ENCODE measurements at places on chromosomes 3 and 15. TPM values are rescaled to one million over a fixed set of nuclear protein-coding genes. Genes with fewer than 3 reads are reported as not detected.
A peak's percentile ranks its signal among the peaks of the same experiment; 100 is the strongest.

- H3K27ac ChIP-seq, result no peak overlapping the region
- H3K4me1 ChIP-seq, result no peaks in the 10 kb centered on the region
- no peaks in the 10 kb centered on the region for H3K27me3 ChIP-seq
- H3K36me3 ChIP-seq, result no peaks in the 10 kb centered on the region
Measured at GRCh38 chr3:115789481-115789880, 166.2 kb downstream of the GAP43 start.

GRCh38 chr3:195696632-195697278 lies 24.0 kb upstream of the MUC20 start:
- H3K27me3 ChIP-seq, result no peaks in the 10 kb centered on the region
- no peak overlapping the region for H3K27ac ChIP-seq
- H3K4me1 ChIP-seq, result peaks cover 10% of the 10 kb centered on the region
- peaks cover 51% of the 10 kb centered on the region for H3K36me3 ChIP-seq

- peaks cover 35% of the 10 kb centered on the region for H3K4me1 ChIP-seq
- no peaks in the 10 kb centered on the region for H3K27me3 ChIP-seq
- no peak overlapping the region for H3K4me3 ChIP-seq
- H3K36me3 ChIP-seq, result no peaks in the 10 kb centered on the region
- peak overlapping the region; percentile 57 for H3K27ac ChIP-seq
Measured at GRCh38 chr15:60914360-60914759, 314.7 kb downstream of the RORA start.

GRCh38 chr15:23514484-23514883 lies 51.0 kb upstream of the MKRN3 start:
- H3K27me3 ChIP-seq, result no peaks in the 10 kb centered on the region
- no peak overlapping the region for H3K4me3 ChIP-seq
- no peaks in the 10 kb centered on the region for H3K4me1 ChIP-seq
- H3K27ac ChIP-seq, result no peak overlapping the region
- H3K36me3 ChIP-seq, result no peaks in the 10 kb centered on the region
- DNase-seq, result no peak

- no peaks in the 10 kb centered on the region for H3K36me3 ChIP-seq
- H3K27me3 ChIP-seq, result no peaks in the 10 kb centered on the region
- peak overlapping the region; percentile 81 for H3K27ac ChIP-seq
- peak; percentile 64 for DNase-seq
Measured at GRCh38 chr15:90862964-90863778, 5.2 kb upstream of the FURIN start.

- H3K36me3 ChIP-seq, result no peaks in the 10 kb centered on the region
- no peaks in the 10 kb centered on the region for H3K27me3 ChIP-seq
- no peaks in the 10 kb centered on the region for H3K4me1 ChIP-seq
- H3K27ac ChIP-seq, result peak overlapping the region; percentile 88
- H3K4me3 ChIP-seq, result peak overlapping the region; percentile 88
Measured at GRCh38 chr15:75023872-75024636, 664 bp downstream of the PPCDC start.

The LRRC31 gene
- total RNA-seq, result not detected

DNA sequence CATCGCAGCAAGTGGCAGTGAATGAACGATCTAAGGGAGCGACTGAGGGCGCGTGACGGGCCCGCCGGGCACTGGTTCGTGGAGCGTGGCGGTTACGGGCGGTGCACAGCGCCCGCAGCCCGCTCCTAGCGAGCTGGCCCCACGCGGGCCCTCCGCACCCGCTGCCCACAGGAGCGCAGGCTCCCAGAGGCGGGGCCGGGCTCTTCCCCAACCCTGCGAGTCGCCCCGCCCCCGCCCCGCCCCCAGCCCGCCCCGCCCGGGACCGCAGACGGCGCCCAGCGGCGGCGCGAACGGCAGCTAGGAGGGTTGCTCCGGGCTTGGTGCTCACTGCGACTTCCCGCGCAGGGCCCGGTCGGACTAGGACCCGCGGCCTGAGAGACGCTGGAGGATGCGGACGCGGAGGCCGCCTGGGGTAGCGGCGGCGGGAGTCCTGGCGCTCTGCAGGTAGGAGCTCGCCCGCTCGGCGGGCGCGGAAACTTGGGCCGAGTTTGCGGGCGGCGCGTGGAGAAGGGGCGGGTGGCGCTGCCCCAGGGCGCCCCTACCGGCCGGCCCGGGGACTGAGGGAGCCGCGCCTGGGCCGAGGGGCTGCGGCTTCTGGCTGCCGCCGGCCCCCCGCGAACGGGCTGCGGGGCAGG lies at the start of gene C15orf39:
C15orf39 (plus strand) TSS at position 267 of the 635 bp plus-strand sequence. CDS start 4,167 bp downstream, outside the sequence.
- H3K4me3 ChIP-seq, result peak within 1 kb of the TSS; percentile 80
- H3K27ac ChIP-seq, result peak within 1 kb of the TSS; percentile 82
- peaks cover 7% of the 10 kb centered on the region for H3K4me1 ChIP-seq
- H3K36me3 ChIP-seq, result no peaks in the 10 kb centered on the region
- H3K27me3 ChIP-seq, result no peaks in the 10 kb centered on the region
- DNase-seq, result peak; percentile 23

The SCAMP2 gene
- total RNA-seq, result 46.3 TPM

DNA sequence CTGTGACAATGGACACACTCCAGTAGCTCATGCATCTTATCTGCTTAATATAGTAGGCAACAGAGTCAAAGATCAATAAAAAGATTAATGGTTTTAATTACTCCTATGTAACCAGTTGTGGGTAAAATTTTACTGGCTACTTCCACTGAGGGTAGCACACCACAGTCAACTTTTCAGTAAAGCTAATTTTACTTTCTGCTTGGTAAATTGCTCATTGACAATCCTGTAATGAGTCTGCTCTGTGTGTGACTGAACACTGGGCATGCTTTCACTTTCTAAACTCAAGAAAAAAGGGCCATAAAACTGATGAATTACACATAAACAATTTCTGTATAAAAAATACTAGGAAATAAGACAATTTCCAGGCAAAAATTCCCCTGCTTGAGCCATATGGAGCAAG lies 838.3 kb downstream of the VGLL3 start:
- H3K27me3 ChIP-seq, result no peaks in the 10 kb centered on the region
- no peaks in the 10 kb centered on the region for H3K36me3 ChIP-seq
- DNase-seq, result no peak

DNA sequence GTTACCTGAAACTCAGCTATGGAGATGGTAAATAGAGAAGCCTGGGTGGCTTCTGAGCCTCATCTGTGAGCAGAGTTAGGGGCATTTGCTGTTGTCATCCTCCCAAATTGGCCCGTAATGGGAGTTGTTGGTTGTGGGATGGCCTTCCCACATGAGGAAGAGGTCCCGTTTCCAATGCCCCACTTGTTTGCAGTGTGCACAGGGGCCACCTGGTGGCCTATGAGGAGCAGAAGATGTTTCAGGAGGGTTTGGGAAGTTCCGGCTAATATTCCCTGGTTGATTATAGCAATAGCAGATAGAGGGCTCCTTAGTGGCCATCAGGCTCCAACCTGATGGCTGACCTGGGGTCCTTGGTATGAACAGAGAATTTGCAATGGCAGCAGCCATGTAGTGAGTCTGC lies 1546.5 kb downstream of the OTOL1 start:
- H3K4me3 ChIP-seq, result no peak overlapping the region
- H3K27ac ChIP-seq, result no peak overlapping the region
- no peaks in the 10 kb centered on the region for H3K4me1 ChIP-seq
- H3K27me3 ChIP-seq, result no peaks in the 10 kb centered on the region

DNA sequence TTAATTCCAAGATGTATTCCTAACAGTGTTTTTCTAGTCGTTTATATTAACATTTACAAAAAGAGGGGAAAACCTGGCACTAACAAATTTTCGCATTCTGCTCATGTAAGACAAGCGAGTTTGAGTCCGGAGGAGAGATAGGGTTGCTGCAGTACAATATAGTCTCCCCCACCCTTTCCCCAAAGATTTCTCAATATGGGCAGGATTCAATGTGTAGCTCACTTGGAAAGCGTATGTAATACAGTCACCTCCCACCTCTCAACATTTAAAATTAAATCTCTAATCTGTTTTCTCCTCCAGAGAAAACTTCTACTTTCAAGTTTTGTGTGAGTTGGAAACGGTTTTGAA lies 57.9 kb downstream of the CMSS1 start:
- peak overlapping the region; percentile 89 for H3K27ac ChIP-seq
- peak overlapping the region; percentile 89 for H3K4me3 ChIP-seq
- peaks cover 55% of the 10 kb centered on the region for H3K4me1 ChIP-seq
- no peaks in the 10 kb centered on the region for H3K27me3 ChIP-seq
- no peak for DNase-seq

DNA sequence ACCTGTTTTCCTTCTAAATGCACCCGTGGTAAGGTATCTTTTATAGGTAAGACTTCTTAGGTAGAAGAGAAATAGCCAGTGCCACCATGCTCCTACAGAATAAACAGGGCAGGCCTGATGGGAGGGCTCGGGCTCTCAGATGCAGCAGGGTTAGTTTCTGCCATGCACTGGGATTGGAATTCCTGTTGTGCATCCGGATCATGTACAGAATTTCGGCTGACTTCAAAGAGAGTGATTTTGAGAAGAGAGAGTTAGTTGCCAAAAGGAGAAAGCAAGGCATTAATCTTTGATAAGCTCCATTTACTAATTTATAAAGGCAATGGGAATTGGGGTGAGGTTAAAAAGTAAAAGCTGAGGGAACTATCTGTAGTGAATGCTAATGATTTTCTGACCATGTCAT lies 211.2 kb downstream of the WDR72 start:
- no peaks in the 10 kb centered on the region for H3K36me3 ChIP-seq
- H3K27ac ChIP-seq, result no peak overlapping the region
- H3K4me3 ChIP-seq, result no peak overlapping the region
- no peaks in the 10 kb centered on the region for H3K4me1 ChIP-seq
- no peak for DNase-seq
- no peaks in the 10 kb centered on the region for H3K27me3 ChIP-seq

DNA sequence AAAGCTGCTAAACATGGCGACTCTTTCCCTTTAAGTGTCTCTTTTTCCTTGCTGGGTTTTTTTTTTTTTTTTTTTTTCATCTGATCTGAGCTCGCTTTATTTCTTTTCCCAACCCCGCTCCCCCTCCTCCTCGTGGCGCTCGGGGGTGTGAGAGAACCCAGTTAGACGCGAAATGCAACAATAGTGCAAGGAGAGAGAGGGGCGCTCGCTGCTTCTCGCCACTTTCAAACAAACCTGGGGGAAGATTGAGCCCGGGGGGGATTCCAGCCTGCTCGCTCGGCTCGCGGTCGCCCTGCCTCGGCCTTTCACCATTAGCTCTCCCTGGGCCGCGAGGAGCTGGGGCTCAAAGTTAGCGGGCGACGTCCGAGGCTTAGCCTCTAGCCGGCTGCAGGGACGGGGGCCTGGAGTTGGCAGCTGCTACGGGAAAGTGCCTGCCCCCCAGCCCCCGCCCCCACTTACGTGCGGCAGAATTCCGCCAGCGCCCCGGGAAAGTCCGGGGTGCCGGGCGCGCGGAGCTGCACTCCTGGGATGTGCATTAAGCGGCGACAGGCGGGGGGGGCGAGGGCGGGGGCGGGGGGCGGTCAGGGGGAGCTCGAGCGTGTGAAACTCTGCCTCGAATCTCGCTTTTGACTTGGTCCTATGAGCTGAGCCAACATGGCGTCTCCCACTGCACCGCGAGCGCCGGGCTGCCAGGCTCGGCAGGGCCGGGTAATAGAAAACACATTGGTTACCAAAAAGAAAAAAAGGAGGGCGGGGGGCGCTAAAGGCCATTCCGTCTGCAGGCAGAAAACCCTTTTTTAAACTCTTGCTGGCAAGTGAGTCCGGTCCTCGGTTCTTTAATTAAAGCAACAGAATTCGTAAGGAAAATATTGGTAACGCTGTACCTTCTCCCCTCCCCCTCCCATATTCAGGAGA lies 10.4 kb downstream of the NR2F2 start:
- no peaks in the 10 kb centered on the region for H3K4me1 ChIP-seq
- H3K27ac ChIP-seq, result peak overlapping the region; percentile 93
- H3K4me3 ChIP-seq, result peak overlapping the region; percentile 81
- H3K36me3 ChIP-seq, result no peaks in the 10 kb centered on the region
- peak; percentile 37 for DNase-seq

DNA sequence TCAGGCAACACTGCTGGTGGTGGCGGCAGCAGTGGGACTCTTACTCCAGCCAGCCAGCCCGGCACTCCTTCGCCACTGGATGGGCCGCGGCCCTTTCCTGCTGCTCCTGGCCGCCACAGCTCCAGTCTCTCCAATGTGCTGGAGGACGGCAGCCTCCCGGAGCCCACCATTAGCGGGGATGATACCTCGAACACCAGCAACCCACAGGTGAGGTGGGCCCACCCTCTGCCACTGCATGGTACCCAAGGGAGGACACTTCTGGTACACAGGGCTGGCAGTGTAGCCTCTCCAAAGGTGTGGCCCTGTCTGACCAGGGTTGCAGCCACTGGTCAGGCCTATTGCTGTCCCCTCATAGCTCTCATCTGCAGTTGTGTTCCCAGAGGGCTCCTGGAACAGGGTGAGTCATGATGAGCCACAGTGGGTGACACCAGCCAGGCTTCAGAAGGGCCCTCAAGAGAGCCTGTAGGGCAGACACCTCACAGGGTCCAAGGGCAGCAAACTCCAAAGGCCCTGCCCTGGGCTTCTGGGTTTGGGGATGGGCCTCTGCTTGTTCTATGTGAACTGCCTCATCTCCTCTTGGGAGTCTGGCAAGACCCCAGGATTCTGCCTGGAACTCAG lies 20.8 kb downstream of the NBEAL2 start:
- no peak overlapping the region for H3K4me3 ChIP-seq
- no peaks in the 10 kb centered on the region for H3K27me3 ChIP-seq
- no peaks in the 10 kb centered on the region for H3K4me1 ChIP-seq
- H3K27ac ChIP-seq, result no peak overlapping the region

DNA sequence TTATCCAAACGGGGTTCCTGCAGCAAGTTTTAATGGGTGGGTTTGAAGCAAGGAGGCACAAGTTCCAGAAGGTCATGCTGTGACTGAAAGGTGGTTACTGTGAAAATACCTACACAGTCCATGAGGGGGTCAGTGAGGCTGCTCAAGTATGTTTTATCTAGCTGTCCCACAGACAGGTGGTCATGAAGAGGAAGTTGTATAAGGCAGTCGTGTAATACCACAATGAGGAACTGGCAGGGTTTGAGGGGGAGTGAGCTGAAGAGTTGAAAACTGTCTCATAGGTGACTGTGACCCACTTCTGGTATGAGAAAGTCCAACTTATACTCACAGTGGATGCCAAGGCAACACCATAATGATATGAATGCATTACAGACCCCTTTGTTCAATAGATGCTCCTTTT lies 856.8 kb downstream of the OTOL1 start:
- H3K27me3 ChIP-seq, result no peaks in the 10 kb centered on the region
- no peaks in the 10 kb centered on the region for H3K36me3 ChIP-seq
- H3K4me1 ChIP-seq, result no peaks in the 10 kb centered on the region

GRCh38 chr3:37961622-37962431 lies 28.8 kb upstream of the VILL start:
- peaks cover 27% of the 10 kb centered on the region for H3K4me1 ChIP-seq
- no peak for DNase-seq
- H3K36me3 ChIP-seq, result no peaks in the 10 kb centered on the region
- no peak overlapping the region for H3K27ac ChIP-seq
- no peaks in the 10 kb centered on the region for H3K27me3 ChIP-seq

The RPL29 gene
- total RNA-seq, result 2,483 TPM

GRCh38 chr3:187823746-187824145 lies 78.5 kb upstream of the BCL6 start:
- no peak overlapping the region for H3K27ac ChIP-seq
- H3K4me3 ChIP-seq, result no peak overlapping the region
- no peaks in the 10 kb centered on the region for H3K36me3 ChIP-seq

GRCh38 chr3:31804251-31805051 lies 176.6 kb downstream of the OSBPL10 start:
- no peaks in the 10 kb centered on the region for H3K27me3 ChIP-seq
- no peaks in the 10 kb centered on the region for H3K4me1 ChIP-seq
- no peak for DNase-seq
- H3K36me3 ChIP-seq, result no peaks in the 10 kb centered on the region

Measured in gastrocnemius medialis (tissue), 4 donors.